Stimulated activated CD4-positive, alpha-beta T cell treated with anti-CD3 and anti-CD28 coated beads, Interleukin-12 subunit alpha, Interleukin-12 subunit beta, amount 100 ng/mL, for 24 hours (primary cell): ENCODE measurements at places on chromosomes 2 and 18.

- DNase-seq: no peak
Observed at GRCh38 chr2:190303647-190304046, 16.0 kb downstream of the HIBCH start.

GRCh38 chr2:152480821-152481399, 145.9 kb downstream of the FMNL2 start:
- no peak for DNase-seq

DNA sequence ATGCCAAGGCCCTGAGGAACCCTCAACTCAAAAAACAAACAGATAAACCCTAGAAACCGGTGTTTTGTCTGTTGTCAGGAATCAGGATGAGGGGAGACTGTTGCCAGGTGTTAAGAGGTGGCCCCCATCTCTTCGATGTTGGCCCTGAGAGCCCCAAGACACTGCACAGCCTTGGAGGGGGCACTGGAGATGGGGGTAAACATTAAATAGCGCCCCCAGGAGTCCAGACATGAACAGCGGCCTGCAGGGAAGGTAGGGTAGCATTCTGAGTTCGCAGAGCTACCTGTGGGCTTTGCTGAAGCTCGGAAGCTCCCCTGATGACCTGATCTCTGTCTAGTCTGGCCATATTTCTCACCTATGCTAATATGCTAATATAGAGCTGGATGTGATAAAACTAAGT, 97.6 kb upstream of the SMAD2 start:
- no peak for DNase-seq

- no peak for DNase-seq
Observed at GRCh38 chr2:27689424-27689823, 25.7 kb downstream of the SLC4A1AP start.

DNA sequence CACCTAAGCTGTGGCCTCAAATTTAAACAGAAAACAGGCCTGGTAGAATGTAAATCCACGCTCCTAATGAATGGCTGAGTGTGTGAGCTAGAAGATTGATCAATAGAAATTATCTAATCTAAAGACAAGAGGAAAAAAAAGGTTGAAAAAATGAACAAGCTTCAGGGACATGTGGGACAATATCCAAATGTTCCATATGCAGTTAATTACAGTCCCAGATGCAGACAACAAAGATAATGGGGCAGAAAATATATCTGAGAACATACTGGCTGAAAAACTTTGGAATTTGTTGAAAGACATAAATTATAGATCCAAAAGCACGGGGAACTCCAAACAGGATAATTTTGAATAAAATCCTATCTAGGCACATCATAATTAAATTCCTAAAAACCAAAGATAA, 186.7 kb upstream of the SIX2 start:
- no peak for DNase-seq
